Retina (tissue), 1 donor: ENCODE measurements at places on chromosomes 3 and 15.
A peak's percentile ranks its signal among the peaks of the same experiment; 100 is the strongest.

- DNase-seq: no peak
These were observed 27.6 kb downstream of the RUBCN start for GRCh38 chr3:197709135-197709534.

DNA sequence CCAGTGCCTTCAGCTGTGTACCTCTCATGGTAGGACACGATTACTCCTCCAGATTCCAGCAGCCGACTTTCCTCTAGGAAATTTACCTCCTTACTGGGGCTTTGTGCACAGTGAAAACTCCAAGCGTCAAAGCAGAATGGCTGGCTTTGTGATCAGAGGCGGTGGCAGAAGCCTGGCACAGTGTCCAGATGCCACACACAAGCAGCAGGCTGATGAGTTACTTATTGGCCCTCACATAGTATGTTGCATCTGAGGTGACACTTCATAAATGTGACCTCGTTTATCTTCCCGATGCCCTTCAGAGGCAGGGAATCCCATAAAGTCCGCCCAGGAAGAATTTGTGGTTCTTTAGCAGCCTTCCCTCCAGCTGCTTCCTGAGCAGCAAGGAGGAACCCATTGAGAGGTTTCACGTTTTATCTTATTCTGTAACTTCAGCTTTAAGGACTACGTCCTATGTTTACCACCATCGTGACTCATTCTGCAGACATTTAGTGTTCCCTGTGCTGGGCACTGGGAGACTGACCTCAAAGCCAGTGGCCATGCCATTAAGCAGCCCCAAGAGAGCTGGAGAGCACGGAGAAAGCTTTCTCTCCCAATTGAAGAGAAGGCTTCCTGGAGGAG is 107.1 kb upstream of the C15orf61 start:
- DNase-seq: no peak

- no peak for DNase-seq
These were observed 5.2 kb upstream of the PFN2 start for GRCh38 chr3:149975919-149976318.

- no peak for DNase-seq
These were observed 42.1 kb downstream of the CDCP1 start for GRCh38 chr3:45103753-45104714.

DNA sequence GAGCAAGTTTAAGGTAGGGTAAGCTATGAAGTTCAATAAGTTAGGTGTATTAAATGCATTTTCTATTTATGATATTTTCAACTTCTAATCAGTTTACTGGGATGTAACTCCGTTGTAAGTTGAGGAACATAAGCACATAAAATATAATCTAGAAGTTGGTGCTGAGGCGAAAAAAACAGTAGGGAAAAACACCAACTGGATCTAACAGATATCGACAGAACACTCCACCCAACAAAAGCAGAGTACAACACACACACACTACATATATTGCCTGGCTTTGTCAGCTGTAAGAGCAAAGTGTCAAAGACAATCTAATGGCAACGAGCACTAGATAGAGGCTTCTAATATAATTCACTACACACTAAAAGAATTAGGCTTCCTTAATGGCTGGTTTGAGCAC is 8.4 kb downstream of the PIK3R4 start:
- DNase-seq: no peak

- no peak for DNase-seq
These were observed 536.3 kb upstream of the NAALADL2 start for GRCh38 chr3:174322789-174323188.

GRCh38 chr3:120741837-120742197 is 499 bp downstream of the RABL3 start:
- DNase-seq: no peak

GRCh38 chr15:64749167-64749566 is 26.2 kb downstream of the RBPMS2 start:
- DNase-seq: no peak

GRCh38 chr15:55921744-55922143 is 71.7 kb downstream of the NEDD4 start:
- no peak for DNase-seq

GRCh38 chr3:122858373-122858772 is 63.5 kb downstream of the SLC49A4 start:
- DNase-seq: no peak

- DNase-seq: no peak
These were observed 1.1 kb downstream of the TM4SF4 start for GRCh38 chr3:149475451-149476060.

DNA sequence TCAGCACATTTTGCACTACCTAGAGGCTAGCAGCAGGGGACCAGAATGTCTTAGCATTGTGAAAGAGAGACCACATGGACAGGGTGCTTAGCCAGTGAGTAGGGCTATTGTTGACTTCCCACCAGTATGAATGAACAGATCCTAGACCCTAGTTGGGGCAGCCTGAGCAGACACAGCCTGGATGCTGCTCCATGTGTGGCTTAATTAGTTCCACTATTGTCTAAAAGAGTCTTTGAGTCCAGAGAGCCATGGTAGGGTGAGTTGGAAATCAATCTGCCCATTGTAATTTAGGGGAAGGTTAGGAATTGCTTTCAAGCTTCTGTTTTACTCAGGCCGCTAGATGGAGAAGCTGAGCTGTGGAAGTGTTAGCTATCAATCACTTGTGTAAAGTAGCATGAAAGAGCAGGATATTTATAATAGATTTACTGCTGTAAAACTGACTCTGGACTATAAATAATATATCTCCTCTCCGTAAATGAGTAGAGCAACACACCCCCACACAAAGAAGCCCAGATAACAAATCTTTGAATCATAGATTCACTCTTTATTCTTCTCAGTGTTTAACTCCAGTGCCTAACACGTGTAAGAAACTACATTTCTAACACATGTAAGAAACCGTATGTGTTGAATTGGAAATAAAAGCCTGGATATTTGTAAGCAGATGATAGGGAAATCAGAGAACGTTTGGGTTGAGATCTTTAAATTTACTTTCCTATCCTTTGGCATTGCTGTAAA is 4.1 kb upstream of the GCSAM start:
- peak; percentile 61 for DNase-seq
